ENCODE measurements at places on chromosomes 13 and 19.

DNA sequence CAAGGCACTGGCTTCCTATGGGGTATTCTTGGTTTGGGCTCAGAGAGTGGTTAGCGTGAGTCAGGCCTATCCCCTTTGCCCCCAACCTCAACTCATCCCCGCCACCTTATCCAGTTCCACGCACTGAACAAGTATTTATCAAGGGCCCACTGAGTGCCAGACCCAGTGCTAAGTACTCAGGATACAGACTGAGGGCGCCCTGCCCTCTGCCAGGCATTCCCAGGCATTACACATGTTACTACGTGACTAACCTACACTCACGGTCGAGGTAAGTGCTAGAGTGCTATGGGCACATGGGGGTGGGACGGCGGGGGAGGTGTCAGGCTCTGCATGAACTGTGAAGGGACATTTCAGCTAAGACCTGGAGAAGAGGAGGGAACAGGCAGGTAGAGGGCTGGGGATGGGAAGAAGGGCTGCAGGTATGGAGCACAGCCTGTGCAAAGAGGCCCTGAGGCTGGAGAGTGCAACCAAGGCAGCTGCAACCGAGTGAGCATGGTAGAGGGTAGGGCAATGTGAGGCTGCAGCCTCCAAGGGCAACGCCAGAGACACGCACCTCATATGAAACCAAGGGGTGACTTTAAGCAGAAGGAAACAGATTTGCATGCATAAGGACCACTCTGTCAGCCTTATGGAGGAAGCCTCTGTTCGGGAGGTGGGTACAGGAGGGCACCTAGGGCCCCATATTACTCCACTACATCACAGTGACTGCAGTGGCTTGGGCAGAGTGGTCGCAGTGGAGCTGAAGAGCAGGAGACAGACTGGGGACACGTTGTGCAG, 22.5 kb downstream of the DHRS12 start:
- DNase-seq: no peak

- no peak for DNase-seq
These were observed 10.6 kb downstream of the FBXL3 start for GRCh38 chr13:77016251-77016812.

- no peak for DNase-seq
These were observed 51.6 kb upstream of the C13orf42 start for GRCh38 chr13:51162701-51163100.

- no peak for DNase-seq
These were observed 80.3 kb upstream of the KLHL1 start for GRCh38 chr13:70188567-70188966.

DNA sequence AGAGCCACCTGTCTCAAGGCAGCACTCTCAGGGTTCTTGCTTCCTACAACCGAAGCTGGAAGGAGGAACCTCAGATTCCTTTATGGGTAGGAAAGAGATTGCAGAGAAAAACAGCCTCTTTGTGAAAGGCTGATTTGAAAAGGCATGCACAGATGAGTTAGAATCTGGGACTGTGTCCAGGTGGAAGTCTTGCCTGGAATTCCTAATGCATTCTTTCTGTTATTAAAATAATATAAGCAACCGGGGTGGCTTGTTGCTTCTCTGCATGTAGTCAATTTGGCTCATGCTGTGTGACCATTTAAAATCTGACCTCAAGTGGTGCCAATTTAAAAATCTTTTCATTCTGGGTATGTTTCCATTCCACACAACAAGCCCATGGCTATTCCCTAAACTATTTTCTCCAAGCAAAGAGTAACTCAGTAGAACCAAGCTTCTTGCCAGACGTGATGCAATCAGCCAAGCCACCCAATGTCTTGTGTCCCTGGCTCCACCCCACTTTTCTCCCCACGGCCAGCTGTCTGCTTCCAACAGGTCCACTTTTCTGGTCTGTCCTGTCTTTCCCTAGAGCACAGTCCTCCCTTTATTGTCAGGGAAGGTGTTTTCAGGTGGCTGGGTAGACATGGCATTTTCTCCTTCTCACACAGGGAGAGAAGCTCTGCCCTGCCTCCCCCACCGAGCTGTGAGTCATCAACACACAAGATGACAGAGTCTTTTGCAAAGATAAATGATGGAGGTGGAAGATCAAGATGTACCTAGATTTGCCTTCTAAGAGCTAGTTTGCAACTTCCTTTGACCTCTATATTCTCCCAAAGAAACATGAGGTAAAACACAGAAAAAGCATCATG, 394.3 kb downstream of the FOXO1 start:
- DNase-seq: no peak

GRCh38 chr13:65551208-65551607, 1678.9 kb downstream of the PCDH9 start:
- DNase-seq: no peak

DNA sequence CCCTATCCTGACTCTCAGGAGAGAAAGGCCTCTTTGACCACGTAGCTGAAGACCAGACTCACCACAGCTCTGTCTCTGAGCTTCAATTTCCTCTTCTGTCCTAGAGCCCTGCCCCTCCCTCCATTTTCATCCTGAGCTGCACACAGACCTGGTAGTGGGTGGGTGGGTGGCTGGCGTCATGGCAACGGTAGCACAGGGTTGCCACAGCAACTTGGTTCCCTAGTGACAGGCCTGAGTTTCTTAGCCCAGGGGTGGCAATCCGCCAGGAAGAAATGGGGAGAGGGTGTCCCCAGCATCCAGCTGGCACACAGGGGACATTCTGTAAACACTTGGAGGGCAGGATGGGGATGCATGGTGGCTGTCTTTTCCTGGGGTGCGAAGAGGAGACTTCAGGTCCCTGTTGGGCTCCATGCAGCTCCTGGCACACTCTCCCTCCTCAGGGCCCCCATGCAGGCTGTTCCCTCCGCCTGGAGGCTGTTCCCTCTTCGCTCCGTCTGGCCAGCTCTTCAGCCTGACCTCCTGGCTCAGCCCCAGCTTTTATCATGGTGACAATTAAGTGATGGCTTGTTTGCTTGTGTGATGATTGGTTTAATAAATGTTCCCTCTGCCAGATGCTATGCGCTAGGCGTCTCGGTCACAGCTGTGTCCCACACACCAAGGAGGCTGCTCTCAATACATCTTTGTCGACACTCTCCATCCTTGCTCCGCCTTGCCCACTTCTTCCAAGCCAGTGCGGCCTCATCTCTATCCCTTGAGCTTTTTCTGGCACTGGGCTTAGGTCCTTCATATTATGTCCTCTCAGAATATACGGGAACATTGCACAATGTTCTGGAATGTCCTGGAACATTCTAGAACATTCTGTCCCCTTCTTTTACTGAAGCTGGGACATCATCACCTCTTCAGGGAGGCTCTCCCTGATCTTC, 7.4 kb upstream of the KLHL26 start:
- DNase-seq: no peak

Measured in DMS 273 treated with DMSO at 0.1 percent for 48 hours (cell line).